Stimulated activated CD8-positive, alpha-beta memory T cell treated with anti-CD3 and anti-CD28 coated beads, Interleukin-7, amount 100 ng/mL, for 24 hours (primary cell): ENCODE measurements at places on chromosomes 13 and 19.

DNA sequence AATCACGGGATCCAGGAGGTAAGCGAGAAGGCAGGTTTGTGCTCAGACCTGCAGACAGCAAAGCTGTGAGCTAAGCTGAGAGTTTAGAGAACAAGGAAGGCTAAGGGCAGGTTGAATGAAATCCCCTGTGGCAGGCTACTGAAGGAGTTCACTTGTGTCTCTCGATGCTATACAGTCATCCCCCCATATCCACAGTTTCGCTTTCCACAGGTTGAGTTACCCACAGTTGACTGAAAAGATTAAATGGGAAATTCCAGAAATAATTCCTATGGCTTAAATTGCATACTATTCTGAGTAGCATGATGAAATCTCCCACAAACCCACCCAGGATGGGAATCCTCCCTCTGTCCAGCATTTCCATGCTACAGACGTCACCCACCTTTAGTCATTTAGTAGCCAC is 49.6 kb downstream of the ABCC4 start:
- DNase-seq: no peak

DNA sequence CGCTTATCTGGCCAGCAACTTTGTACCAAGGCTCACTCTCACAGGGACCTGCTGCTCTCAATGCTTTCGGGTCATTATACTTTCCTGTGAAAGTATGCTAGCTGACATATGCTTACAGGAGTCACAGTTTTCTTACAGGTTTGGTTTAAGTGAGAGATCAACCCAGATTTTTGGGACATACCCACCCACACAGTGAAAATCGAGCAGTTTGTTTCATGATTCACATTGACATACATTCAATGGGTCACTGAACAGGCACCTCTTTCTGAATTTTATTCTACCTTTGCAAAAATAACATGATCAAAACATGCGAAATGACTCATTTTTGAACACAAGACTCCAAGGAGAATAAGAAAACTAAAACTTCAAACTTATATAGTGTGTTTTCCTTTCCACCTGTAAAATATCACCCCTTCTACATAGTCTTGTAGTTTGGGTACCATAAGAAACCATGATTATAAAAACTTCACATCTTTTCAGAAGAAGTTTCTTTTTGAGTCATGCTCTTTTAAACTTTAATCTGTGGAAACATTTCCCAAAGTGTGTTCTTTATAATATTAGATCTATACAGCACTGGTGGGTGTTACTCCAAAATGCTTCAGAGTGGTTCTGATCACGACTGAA is 44.3 kb upstream of the TEX29 start:
- DNase-seq: no peak

- no peak for DNase-seq
Measured at GRCh38 chr19:19900139-19900728, 512 bp upstream of the ZNF93 start.

- DNase-seq: no peak
Measured at GRCh38 chr19:7942981-7943443, 454 bp downstream of the TIMM44 start.

GRCh38 chr19:5186293-5187050 is 154.1 kb downstream of the PTPRS start:
- DNase-seq: no peak

GRCh38 chr19:48737360-48737998 is 2.9 kb downstream of the RASIP1 start:
- no peak for DNase-seq

- DNase-seq: no peak
Measured at GRCh38 chr13:73168226-73168952, 109.6 kb downstream of the KLF5 start.
